ENCODE measurements at places on chromosomes 11 and 22.

- no peak for DNase-seq
Measured at GRCh38 chr11:68149417-68149816, 28.2 kb upstream of the CHKA start.

GRCh38 chr22:29267462-29267857 is 321 bp downstream of the RHBDD3 start:
- no peak for DNase-seq

DNA sequence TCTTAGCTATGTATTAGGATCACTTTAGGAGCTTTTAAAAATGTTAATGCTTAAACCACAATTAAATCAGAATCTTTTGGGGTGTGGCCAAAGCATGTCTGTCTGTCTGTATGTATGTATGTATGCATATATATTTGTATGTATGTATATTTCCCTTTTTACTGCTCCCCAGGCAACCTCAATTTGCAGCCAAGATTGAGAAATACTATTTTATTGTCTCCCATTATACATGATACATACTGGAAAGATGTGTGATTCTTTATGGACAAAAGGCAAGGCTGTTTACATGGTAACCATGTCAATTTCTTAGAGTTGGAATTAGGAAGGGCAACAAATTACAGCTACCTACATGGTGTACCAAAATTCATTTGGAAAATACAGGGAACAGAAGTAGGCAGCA is 783.6 kb downstream of the ETS1 start:
- DNase-seq = no peak

GRCh38 chr11:64743591-64744543 is at the start of gene RASGRP2:
Gene RASGRP2 (minus strand): TSS chr11:64744142. CDS start chr11:64742866, 1,276 bp downstream.
- no peak for DNase-seq

GRCh38 chr11:13105237-13105844 is 96.2 kb downstream of the RASSF10 start:
- no peak for DNase-seq

DNA sequence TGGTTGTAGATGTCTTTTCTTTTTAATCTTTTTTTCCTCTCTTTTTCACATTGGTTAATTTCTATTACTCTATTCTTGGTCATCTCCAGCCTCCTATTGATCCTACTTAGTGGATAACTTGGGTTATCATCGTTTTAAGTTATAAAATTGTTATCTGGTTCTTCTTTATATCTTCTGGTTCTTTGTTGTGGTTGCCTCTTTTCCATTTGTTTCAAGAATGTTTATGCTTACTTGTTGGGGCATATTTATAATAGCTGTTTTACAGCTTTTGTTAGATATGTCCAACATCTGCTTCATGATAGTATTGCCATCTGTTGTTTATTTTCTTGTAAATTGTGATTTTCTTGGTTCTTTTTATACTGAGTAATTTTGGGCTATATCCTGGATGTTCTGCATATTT is 1429.6 kb downstream of the TBC1D22A start:
- no peak for DNase-seq

DNA sequence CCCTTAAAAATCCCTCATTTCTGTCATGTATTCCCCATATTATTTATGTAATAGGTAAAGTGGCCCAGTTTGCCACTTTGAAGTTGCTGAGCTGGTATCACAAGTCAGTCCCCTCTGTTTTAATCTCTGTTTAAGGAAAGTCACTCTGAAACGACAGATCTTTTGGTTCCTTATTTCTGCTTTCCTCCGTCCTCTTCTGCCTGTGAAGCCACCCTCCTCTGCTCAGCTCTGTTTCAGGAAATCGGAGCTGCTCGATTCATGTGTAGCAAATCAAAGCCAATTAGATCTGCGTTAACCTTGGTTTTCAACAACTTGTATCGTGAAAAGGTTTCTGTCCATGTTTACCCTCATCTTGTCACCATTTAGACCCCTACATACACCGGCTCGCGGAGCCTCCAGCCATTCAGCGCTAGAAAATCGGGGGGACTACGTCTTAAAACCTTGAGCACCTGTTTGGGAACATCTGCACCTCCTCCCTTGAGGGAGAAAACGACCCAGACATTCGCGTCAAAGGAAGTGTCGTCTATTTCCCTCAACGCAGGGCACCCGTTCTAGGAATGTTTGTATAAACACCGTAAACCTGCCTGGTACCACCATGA is 576 bp upstream of the SC5D start:
- no peak for DNase-seq

DNA sequence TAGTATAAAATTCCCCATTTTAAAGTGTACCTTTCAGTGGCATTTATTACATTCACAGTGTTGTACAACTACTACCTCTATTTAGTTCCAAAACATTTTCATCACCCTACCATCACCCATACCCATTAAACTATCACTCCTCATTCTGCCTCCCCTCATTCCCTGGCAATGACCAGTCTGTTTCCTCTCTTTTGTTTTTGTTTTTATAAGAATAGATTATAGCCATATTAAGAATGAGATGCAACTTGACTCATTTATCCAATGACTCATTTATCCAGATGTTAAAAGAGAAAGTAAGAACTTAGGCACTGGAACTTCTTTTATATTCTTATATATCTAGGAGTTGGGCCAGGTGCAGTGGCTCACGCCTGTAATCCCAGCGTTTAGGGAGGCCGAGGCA is 156.3 kb downstream of the FAT3 start:
- no peak for DNase-seq

DNA sequence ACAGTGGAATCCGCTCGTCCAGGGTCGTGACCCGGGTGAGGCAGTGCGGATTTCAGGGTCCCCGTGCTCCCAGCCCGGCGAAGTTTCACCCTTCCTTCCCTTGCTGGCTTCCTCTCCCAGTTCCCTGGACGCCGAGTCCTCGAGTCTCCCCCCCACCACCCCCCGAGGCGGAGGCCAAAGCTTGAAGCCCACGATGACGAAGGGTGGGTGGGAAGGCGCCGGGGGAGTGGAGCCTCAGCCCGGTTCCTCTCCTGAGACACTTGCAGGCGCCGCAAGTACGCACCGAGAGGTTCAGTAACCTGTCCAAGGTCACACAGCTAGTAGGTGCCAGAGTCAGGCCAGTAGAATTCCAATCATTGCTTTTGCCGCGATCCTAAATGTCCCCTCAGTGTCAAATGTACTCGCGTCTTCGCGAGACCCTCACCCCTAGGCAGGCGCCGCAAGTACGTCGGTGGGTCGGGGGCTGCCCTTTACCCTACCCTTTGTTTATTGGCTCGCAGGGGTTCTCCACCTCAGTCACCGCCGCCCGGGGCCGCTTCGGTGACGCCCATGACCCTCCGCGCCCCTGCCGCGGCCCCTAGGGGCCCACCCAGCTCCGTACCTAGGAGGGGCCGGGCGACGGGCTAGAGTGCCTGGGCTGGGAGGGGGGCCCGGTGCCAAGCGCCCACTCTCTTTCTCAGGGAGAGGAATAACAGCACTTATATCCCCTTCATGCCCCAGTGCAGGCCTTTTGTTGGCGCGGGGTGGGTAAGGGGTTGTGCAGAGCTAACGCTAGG is 5.7 kb upstream of the CHRM1 start:
- no peak for DNase-seq

- no peak for DNase-seq
Measured at GRCh38 chr22:30314915-30315314, 11.8 kb downstream of the TBC1D10A start.
